ENCODE measurements at places on chromosomes 7 and 10.
A peak's percentile ranks its signal among the peaks of the same experiment; 100 is the strongest.

DNA sequence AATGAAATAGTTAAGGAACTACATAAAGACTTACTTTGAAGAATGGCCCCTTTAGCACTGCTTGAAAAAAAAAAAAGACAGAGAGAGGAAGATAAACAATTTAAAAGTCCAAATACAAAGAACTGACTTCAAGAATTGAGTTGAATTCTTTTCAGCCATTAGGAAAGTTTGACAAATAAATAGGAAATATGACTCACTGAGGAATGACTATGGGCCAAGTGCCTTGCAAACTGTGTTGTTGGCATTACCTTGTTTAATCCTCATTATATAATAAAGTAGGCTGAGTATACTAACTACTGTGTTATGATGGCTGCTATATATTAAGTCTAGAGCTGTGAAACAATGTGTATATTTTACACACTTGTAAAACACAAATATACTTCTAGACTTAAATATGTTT lies 151.1 kb downstream of the ELMO1 start:
- DNase-seq, result no peak

DNA sequence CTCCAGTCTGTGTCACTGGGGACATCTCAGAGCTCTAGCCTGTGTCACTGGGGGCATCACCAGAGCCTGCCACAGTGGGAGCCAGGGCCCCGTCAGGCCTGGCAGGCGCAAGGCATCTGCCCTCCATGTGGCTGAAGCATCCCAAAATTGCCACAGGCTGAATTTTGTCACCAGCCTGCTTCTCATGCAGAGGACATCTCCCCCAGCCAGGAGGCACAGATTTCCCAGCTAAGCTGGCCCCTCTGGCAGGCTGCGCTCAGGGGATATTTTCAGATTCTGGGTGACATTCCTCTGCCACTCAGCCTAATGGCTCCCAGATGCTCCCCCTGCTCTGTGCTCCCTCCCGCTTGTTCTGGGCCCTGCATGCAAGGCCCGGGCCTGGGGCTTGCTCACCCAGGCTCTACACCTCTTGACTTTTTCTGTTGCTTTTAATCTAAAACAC lies 64.6 kb downstream of the COL13A1 start:
- DNase-seq, result no peak

DNA sequence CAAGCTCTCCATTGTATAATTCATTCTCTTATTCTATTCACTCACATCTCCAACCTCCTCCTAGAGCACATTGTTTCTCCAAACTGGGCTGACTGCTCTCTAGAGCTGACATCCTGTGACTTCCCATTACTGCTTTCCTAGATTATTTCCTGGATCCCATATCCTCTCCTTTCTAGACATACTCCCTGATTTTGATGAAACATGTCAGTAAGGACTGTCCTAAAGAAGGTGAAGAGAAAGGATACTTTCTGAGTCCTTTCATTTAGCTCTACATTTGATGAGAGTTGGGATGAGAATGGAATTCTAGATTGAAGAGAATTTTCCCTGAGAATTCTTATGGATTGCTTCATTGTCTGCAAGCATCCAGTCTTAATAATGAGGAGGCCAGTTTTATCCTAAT lies 78.8 kb downstream of the CNNM2 start:
- DNase-seq, result no peak

GRCh38 chr7:143408252-143408685 lies 387 bp downstream of the EPHA1 start:
- DNase-seq, result no peak

DNA sequence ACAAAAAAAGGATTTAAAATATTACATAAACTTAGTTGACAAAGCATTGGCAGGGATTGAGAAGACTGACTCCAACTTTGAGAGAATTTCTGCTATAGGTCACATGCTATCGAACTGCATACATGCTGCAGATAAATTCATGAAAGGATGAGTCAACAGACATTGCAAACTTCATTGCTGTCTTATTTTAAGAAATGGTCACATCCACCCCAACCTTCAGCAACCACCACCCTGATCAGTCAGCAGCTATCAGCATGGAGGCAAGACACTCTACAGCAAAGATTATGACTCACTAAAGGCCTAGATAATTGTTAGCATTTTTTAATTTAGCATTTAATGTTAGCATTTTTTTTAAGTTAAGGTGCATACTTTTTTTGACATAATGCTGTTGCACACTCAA lies 73.6 kb downstream of the AGK start:
- peak; percentile 5 for DNase-seq

DNA sequence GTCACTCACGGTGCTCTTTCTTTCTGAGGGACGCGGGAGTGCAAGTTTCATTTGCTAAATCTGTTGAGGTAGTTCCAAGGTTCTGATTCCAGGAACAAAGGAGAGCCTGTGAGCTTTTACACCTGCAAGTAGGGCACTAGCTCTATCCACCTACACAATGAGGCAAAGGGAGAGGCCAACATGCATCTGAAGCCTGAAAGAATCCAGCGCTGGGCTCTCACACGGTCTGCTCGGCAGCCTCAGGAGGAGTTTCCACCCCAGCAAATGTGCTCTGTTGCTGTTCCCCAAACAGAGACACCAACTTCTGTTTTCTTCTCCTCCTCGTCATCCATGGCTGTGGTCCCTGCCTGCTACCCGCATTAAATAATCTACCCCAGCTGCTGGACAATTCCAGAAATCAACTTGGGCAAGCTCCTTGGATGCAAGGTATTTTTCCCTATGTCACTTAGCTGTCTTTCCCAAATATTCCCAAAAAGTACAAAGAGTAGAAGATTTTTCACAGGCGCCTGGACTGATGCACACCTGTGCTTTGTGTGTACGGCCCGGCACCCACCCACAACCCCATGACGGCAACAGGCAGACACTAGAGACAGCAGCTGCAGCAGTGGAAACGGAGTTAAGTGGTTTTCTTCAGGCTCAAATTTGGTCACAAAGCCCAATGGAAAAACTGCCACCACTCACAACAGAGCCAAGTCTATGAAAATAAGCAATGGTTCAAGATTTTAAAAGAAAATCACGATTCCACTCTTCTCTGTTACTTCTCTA lies 176.8 kb downstream of the ZMYND11 start:
- no peak for DNase-seq

- DNase-seq, result peak; percentile 53
These were observed 13.5 kb upstream of the STK17A start for GRCh38 chr7:43569424-43569823.

GRCh38 chr10:31838065-31838464 lies 90.6 kb downstream of the ARHGAP12 start:
- no peak for DNase-seq

DNA sequence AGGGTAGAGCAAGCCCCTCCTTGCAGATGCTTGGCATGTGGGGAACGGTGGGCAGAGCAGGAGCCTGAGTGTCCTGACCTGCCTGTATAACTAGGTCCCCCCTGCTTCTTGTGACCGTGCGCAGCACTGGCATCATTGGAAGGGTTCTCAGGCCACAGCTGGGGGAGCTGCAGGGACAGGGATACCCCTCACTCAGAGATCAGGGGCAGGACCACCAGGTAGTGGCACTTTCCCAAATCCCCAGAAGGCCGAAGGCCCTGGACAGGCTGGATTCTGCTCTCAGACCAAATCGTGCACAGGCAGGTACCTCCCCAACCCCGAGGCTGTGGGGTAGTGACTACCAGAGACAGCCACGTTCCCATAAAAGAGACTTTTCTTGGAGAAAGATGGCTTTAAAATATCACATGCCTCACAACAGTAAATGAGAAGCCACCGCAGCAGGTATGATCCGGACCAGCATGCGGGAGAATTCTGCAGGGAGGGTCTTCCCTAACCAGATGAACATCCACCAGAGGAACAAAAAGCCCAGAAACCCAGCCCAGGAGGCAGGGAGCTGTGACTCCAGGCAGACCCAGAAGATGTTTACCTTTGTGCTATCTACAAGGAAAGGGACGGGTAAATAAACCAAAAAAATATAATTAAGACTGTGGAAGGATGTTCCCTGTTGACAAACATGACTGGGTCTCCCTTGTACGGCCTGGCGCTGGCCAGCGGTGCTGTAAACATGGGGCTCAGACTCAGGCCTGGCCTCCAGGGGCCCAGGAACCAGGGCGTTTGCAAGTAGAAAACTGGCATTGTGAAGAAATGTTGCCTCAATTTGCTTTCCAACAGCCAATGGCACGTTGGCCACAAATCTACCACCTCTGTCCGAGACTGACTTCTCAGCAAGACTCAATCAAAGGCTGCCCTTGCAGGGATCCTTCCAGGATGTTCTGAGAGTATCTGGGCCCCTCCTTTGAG lies 180.0 kb downstream of the TNS3 start:
- no peak for DNase-seq

GRCh38 chr10:4730998-4731397 lies 95.0 kb upstream of the AKR1E2 start:
- DNase-seq, result no peak

- no peak for DNase-seq
These were observed 305.4 kb downstream of the WDR37 start for GRCh38 chr10:1361411-1362105.

DNA sequence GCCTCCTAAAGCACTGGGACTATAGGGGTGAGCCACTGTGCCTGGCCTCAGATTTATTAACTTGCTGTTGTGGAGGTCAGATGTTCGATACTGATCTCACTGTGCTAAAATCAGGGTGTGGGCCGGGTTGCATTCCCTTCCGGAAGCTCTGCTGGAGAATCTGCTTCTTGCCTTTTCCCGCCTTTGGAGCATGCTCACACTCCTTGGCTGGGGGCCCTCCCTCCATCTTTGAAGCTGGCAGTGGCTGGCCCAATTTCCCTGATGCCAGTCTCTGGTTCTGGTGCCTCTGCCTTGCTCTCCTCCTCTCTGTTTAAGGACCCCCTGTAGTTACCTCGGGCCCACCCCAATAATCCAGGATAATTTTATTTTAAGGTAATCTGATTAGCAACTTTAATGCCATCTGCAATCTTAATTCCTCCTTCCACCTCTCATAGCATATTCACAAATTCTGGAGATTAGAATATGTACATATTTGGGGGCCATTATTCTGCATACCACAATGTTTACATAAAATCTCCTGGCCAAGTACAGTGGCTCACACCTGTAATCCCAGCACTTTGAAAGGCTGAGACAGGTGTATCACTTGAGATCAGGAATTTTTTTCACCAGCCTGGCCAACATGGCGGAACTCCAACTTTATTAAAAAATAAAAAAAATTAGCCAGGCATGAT lies 7.9 kb upstream of the PITRM1 start:
- DNase-seq, result no peak

DNA sequence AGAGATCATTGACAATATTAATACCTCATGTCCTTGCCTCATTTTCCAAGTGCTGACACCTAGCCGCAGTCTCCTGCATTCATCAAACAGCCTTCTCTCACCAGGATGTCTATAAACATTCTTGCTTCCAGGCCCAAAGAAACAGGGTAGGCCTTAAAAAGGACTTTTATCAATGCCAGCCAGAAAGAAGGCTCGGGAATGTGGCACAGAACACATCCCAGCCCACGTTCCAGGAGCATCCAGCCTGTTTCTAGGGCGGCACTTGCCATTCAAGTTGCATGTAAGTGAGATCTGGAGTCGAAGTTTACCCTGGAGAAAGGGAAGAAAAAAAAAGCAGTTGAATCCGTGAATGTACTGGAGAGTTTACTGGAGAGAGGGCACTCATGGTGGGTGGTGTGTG lies 1083.1 kb downstream of the KCNMA1 start:
- DNase-seq, result no peak

- no peak for DNase-seq
These were observed 580.4 kb downstream of the MAGI2 start for GRCh38 chr7:78873117-78873516.

- peak; percentile 13 for DNase-seq
These were observed 32.7 kb downstream of the DPY19L1 start for GRCh38 chr7:35004531-35005095.

GRCh38 chr7:5421714-5422395 lies 1.8 kb downstream of the TNRC18 start:
- DNase-seq, result peak; percentile 53

DNA sequence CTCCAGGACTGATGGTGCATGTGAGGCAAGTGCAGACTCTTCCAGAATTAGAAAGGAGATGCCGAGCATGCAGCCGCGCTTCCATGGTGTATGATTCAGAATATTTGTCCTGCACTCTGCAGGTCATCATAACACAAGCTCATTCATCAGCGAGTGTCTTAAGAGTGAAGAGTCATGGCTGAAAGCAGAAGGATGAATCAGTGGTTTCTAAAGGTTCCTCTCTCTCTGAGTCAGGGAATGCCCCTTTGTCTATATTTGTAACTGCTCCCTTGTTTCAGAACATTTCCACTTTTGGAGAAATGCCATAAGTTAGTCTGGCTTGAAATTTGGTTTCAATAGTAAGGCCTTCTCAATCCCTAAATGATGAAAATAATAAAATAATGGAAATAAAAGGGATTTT lies 52.3 kb downstream of the HECW1 start:
- no peak for DNase-seq

GRCh38 chr7:20450536-20450935 lies 119.8 kb downstream of the ITGB8 start:
- DNase-seq, result no peak

DNA sequence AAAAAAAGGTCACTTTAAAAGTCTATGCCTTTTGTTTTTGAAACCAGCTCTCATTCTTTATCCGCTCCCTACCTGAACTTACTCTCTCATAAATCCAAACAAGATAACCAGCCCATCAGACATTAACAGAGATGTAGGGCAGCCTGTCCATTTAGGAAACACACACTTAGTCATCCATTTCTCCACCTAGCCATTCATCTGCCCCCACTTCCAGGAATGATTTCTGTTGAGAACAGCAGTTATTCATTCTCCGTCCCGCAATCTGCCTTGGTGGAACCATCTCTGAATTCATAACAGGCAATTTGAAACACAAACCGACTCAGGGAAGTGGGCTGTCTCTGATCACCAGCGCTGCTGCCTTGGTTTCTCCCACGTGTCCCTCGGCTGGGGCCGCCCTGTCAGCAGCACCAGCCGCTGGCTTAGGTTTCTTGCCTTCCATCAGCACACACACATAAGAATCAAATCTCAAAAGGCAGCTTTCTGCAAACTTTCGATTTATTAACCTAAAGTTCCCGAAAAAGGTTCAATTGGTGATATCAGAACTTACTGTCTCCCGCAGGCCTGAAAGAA lies 528.2 kb upstream of the NRP1 start:
- DNase-seq, result no peak

- DNase-seq, result peak; percentile 89
These were observed at the start of gene GLRX3 for GRCh38 chr10:130136226-130137089. TSS of gene GLRX3 (plus strand) at chr10:130136391. CDS start at chr10:130136421, 30 bp downstream.

- no peak for DNase-seq
These were observed 55.6 kb downstream of the NRF1 start for GRCh38 chr7:129667116-129667515.

GRCh38 chr7:139422126-139422525 lies 61.3 kb downstream of the KLRG2 start:
- DNase-seq, result peak; percentile 27

GRCh38 chr7:34191162-34191561 lies 285.8 kb downstream of the BMPER start:
- DNase-seq, result no peak
